Activated T-helper 17 cell treated with anti-CD3 and anti-CD28 coated beads, Interleukin-2, amount 50 U/mL, for 72 hours (primary cell): ENCODE measurements at places on chromosomes 12 and 14. TPM values are rescaled to one million over a fixed set of nuclear protein-coding genes. Genes with fewer than 3 reads are reported as not detected.

Gene SERPINA10
- not detected for total RNA-seq

- no peak for ATAC-seq
These were observed 13.7 kb upstream of the RPS6KL1 start for GRCh38 chr14:74936731-74937130.

Gene TAS2R8
- not detected for total RNA-seq

GRCh38 chr14:90393966-90394365 is 2.9 kb upstream of the CALM1 start:
- no peak for ATAC-seq

- ATAC-seq, result no peak
These were observed 29.1 kb downstream of the OSBPL8 start for GRCh38 chr12:76530516-76530915.

- ATAC-seq, result no peak
These were observed 15.0 kb upstream of the CACNA2D4 start for GRCh38 chr12:1933342-1934051.

- no peak for ATAC-seq
These were observed 509.1 kb downstream of the DIO2 start for GRCh38 chr14:79702197-79702596.

Gene TAS2R13
- 1.2 TPM for total RNA-seq

DNA sequence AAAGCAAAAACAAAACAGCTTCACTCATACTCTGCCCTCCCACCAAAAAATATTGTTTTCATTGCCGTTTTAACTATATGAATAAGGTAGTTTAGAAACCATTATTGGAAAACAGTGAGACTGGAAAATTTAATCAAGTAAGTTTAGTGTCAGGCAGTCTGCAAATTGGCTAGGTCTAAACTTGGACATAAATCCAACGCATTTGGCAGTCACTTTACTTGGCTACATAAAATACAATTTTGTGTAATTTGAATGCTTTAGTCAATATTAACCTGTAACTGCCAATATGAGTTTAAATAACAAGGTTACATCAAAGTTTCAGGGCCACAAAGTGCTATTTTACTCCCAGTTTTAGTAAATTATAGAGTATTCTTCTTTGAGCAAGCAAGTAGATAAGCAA is 202.3 kb upstream of the SLC38A2 start:
- no peak for ATAC-seq

DNA sequence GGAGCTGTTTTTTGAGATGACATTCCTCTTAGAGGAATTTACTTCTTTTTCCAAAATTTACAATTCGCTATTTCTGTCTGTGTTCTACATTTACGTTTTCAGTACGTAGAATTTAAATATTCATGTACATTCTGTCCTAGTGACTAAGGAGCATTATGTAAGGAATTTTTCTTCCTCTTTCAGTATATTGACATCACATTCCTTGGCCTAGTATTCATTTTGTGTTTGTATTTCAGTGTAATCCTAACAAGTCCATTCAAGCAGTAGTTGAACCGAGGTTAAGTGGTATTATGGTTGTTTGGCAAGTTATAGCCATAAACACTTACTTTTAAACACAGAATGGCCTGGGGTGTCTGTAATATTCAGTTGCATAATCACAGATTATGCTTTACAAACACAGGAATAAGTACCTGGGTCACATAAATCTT is 465.2 kb downstream of the PCNX1 start:
- no peak for ATAC-seq
